Stimulated activated CD8-positive, alpha-beta memory T cell treated with anti-CD3 and anti-CD28 coated beads, Interleukin-7, amount 100 ng/mL, for 24 hours (primary cell): ENCODE measurements at places on chromosomes 6 and 20.

DNA sequence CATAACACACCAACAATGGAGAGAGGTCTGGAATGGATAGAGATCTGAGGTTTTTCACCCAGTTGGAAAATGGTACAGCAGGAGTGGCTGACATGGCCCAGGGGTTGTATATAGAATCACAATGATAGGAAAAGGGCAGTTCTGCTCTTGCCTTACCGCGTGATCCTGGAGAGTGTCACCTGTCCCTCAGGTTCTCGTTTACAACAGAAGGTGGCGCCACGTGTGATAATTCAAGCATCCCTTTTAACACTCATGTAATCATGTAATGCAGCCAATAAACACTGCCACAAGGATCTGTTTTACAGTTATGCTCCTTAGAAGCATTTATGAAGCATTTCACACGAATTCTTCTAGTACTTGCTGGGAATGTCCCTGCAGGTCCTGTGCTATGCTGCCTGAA is 12.9 kb upstream of the WFDC2 start:
- no peak for DNase-seq

GRCh38 chr6:145865175-145865574 is 50.6 kb upstream of the FBXO30 start:
- no peak for DNase-seq

GRCh38 chr6:91826128-91826527 is 1239.3 kb upstream of the MAP3K7 start:
- no peak for DNase-seq

GRCh38 chr20:32634041-32634805 is 39.5 kb downstream of the C20orf203 start:
- no peak for DNase-seq

DNA sequence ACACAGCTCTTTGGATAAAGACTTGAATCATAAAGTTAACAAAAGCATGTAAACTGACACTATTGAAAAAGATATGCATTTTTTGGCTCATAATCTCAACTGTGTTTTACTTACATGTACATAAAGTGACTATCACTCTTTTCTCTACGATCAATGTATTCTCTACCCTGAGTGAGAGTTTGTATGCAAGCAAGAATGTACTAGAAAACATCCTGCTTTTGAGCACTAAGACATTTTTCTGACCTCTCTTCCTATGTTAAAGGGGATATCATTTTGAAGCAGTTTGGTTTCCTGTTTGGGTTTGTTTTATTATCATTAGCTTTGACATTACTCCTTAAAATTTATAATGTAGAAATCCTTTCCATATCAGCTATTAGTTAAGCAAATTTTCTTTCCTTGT is 910.8 kb downstream of the C6orf118 start:
- DNase-seq = no peak

GRCh38 chr20:47719625-47720024 is 65.7 kb downstream of the SULF2 start:
- DNase-seq = no peak

GRCh38 chr6:145373826-145374225 is 361.5 kb downstream of the EPM2A start:
- no peak for DNase-seq

GRCh38 chr20:50280851-50281655 is 90.4 kb downstream of the CEBPB start:
- DNase-seq = no peak

GRCh38 chr20:63368151-63368550 is 7.0 kb upstream of the CHRNA4 start:
- no peak for DNase-seq

DNA sequence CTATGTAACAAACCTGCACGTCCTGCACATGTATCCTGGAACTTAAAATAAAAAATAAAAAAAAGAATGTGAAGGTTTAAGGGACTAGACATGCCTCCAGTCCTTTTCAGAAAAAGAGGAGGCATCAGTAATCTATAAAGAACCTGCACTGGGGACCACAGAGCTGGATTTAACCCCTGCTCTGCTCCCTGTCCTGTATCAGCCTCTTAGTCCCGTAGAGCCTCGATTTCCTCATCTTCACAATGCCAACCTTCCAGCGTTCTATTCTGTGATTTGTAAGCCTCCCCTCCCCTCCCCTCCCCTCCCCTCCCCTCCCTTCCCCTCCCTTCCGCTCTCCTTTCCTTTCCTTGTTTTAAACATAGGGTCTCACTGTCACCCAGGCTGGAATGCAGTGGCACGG is 31.1 kb upstream of the TMEM181 start:
- no peak for DNase-seq

- peak; percentile 58 for DNase-seq
These were observed 85.7 kb upstream of the FOXC1 start for GRCh38 chr6:1524040-1524480.

DNA sequence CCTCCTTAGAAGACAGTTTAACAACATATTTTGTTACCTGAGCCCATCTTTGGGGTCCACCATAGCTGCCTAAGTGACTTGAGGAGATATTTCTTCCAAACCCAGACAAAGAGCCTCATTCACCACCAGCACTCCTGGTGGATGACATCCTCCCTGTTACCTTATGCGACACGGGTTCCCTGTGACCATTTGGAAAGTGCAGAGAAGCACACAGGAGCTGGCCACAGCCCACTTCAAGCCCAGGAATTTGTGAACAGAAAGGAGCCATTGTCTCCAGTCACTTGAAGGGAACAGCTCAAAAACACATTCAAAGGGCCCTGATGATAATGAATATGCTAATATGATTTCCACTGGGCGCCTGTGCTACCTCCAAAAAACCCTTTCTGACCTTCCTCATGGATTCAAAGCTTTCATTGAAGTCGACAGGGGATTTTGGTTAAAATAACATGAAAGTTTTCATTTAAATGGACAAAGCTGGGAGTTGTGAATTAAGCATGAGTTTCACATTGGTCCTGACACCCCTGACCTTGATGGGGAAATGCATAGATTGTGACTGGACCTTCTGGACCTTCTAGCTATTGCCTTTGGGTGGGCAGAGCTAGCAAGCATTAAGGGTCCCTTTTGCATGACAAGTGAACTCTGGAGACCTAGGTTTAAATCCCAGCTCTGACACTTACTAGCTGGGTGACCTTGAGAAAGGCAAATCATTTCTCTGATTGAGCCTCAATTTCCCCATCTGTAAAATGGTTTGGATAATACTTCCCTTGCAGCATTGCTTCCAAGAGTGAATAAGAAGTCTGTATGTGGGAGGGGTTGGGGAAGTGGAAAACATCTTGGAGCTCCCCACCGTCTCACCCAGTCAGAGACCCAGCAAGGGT is 83.3 kb upstream of the SIRPA start:
- DNase-seq = no peak

DNA sequence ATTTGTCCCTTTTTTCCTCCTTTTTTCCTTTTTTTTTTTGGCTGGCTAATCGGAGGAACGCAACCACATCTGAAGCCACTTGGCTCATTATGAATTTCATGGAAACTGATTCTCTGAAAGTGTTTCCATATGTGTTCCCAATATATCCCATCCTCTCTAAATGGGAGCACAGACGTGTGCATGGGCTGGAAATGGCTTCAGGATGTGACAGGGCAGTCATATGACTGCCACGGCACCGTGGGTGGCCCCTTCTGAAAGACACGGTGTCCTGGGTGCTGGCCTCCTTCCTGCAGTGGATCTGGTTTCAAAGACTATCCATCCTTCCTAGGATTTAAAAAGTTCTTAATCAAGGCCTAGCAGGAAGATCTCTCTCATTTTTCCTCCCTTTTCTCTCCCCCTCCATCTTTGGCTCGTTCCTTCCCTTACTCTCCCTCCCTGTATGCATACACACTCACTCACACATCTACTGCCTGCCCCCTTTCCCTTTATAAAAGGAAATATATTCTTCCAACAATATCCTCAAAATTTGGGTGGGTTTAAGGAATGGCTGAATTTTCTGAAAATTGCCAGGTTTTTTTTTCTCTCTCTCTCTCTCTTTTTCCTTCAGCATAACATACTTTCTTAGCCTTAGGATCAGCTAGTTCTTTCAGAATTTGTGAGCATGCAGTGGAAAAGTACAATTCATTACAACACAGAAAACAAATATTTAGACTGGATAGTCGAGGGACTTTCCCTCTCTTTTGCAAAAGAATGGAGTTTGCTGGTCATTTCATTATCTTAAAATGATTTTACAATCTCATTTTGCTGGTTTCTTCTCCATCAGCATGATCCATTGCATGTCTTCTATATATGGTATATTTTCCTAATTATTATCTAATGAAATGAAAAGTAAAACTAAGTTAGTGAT is 161.2 kb upstream of the SUPT3H start:
- no peak for DNase-seq

DNA sequence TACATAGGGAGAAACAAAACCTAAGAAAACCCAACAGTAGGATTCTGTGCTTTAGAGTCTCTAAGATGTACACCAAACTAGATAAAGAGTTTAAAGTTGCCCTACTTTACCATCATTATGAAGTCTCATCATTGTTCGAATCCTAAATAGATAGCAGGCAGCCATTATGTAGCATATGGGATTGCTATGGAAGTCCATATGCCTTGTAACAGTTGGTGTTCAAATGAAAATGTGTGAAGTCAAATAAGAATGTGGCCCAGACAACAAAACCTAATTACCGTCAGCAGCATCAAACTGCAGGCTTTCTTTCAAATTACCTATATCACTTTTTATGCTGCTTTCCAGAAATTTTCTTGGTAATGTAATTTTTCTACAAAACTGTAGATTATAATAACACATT is 1380.1 kb downstream of the GRIK2 start:
- no peak for DNase-seq

- no peak for DNase-seq
These were observed 13.8 kb downstream of the UBE2V1 start for GRCh38 chr20:50099113-50099512.
